Tibial artery (tissue), 4 donors: ENCODE measurements at places on chromosomes 2 and 18.
A peak's percentile ranks its signal among the peaks of the same experiment; 100 is the strongest.

GRCh38 chr2:205802941-205803340, 120.6 kb downstream of the NRP2 start:
- DNase-seq, result no peak

DNA sequence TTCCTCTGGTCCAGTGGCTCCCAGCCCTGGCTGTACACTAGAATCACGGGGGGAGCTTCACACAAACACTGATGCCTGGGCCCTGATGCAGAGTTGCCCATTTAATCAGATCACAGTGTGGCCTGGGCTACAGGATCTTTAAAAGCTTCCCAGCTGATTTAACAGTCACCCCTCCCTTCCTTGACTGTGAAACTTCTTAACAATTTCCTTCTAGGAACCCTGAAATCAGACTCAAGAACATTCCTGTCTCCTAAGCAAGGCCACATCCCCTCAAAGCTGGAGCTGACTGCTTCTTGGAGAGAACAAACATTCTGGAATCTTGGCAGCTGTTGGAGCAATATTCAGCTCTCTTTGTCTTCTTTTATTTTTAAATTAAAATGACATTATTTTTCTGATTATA, 88.7 kb downstream of the ADD2 start:
- DNase-seq, result no peak

- no peak for DNase-seq
Observed at GRCh38 chr18:10265560-10266333, 188.7 kb upstream of the APCDD1 start.

- no peak for DNase-seq
Observed at GRCh38 chr18:57741273-57741672, 61.8 kb downstream of the ATP8B1 start.

DNA sequence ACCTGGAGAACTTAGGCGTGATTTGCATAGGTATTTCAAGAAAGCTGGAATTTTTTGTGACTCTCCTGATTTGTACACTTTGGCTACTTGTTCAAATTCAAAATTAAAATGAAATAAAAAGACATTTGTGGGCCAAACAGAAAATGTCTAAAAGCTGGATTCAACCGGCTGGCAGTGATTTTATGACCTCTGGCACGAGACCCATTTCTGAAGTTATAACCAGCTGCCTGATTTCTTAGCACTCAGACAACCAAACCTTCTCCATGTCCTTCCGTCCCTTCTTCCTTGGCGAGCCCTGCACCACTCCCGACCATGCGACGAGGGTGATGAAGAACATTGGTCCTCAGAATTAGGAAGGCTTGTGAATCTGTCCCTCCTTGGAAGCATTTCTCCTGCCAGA, 19.7 kb downstream of the PKDCC start:
- no peak for DNase-seq

GRCh38 chr2:19332503-19332902, 25.9 kb downstream of the OSR1 start:
- DNase-seq, result no peak

DNA sequence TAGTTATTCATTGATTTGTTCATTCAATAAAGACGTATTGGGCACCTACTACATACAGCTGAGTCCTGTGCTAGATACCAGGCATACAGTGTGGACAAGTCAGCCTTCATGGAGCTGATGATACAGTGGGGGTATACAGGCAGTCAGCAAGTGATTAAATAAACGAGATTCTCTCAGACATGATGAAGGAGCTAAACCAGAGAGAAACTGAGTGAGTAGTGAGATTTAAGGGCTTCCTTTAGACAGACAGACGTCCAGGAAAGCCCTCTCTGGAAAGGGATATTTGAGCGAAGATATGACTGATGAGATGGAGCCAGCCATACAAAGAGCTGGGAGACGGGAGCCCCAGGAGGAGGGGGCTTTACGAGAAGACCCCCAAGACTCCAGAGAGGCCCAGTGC, 122.6 kb upstream of the MYCN start:
- no peak for DNase-seq

- no peak for DNase-seq
Observed at GRCh38 chr2:12177455-12178288, 431.2 kb downstream of the LPIN1 start.

GRCh38 chr2:72012886-72013574, 134.6 kb downstream of the CYP26B1 start:
- peak; percentile 51 for DNase-seq

DNA sequence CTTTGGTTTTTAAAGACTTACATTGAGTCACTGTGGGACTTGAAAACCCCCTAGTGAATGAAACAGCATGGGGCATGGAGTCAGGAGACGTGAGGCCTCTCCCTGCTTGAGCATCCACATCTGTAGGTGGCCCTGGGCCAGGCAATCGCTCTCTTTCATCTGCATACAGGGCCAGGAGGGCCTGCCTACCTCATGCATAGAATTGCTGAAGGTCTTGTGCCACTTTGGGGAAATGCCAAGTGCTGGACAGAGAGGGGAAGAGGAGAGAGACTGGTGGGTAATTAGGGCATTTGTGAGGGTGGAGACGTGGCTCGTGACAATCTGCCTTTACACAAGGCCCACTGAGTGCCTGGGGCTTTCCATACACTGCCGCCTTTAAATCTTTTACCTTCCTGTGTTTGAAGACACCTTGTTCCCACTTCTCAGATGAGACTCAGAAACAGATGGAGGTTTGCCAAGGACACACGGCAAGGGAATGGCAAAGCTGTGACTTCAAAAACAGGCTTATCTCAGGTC, 322.2 kb upstream of the HS6ST1 start:
- DNase-seq, result no peak

GRCh38 chr2:213238753-213239495, 45.3 kb upstream of the SPAG16 start:
- DNase-seq, result no peak

DNA sequence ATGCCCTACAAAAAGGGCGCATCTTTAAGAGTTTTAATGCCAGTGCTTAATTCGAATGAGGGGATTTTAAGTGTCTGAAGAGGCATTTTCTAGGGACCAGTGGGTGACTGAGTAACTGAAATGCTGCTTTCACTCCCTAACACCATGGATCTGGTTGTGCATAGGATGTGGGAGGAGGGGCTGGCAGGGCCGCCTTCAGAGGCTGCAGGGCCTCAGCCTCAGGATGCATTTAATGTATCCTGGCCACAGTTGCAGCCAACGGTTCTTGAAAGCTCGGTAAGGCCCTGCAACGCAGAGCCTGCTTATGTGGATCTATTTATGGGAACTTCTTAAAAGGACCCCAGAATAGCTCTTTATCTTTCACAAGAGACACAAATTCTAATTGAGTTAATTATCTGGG, 25.8 kb upstream of the IL18RAP start:
- DNase-seq, result no peak

GRCh38 chr2:204108330-204108751, 171.8 kb downstream of the ICOS start:
- no peak for DNase-seq

- no peak for DNase-seq
Observed at GRCh38 chr2:114651933-114652332, 209.5 kb downstream of the DPP10 start.

GRCh38 chr2:145190031-145190703, 670.2 kb upstream of the ZEB2 start:
- no peak for DNase-seq

DNA sequence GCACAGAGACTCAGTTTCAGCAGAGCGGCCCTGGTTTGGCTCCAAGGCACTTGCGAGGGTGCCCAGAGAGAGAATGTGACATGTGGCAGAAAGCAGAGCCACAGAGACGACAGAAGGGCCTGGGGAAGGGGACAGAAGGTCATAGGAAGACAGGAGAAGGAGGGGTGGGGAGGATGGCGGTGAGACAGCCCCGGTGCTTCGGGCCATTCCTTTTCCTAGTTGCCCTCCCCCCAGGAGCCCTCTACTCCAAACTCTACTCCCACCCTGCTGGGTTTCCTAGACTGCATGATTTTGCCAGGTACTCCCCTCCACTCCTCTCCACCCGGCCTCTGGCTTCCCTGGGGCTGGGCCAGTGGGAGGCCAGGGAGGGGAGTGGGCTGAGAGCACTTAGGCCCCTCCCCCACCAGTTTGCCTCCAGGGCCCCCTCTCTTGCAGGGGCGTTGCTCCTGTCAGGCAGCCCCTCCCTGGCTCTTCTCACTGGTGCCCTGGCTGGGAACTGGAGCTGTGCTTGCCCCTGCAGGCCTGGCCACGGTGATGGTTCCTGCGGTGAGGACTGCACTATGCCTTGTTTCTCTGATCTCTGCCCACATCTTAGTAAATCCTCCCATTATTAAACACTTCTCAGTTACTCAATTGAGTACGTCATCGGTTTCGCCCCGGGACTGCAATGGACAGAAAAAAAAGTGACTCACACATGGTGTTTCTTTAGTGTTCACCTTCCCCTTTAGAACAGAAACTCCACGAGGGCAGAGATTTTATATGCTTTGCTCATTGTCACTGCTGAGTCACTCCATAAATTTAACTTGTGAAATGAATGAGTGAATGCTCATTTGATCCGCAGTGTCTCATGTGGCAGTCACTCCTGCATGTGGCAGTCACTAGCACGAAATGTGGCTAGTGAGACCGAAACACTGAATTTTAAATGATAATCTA, 58.7 kb upstream of the SP3 start:
- DNase-seq, result peak; percentile 78

- DNase-seq, result no peak
Observed at GRCh38 chr2:136021976-136022375, 36.5 kb upstream of the DARS1 start.

DNA sequence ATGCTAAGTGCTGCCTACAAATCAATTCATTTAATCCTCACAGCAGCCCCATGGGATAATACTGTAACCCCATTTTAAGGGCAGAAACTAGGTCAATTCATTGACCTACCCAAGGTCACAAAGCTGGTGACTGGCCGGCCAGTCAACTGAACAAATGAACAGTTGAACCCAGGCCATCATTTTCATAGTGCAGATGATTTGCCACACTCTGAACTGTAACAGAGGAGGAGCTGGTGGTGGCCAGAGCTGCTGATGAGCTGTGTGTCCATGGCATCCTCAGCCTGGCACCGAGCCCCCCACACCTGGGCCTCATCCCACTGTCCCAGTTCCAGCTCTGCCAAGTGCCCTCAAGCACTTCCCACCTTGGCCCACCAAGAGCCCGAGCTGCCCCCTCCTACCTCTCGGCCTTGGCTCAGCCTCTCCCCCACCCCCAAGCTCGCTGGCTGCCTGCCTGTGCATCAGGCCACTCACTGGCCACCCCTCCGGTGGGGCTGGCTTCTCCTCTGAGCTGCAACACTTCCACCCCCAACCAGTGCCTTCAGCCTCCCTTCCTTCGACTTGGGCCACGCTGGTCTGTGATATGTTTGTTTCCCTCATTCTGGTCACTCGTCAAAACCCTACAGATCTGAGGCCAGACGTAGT, 58.4 kb downstream of the ATOH8 start:
- no peak for DNase-seq

DNA sequence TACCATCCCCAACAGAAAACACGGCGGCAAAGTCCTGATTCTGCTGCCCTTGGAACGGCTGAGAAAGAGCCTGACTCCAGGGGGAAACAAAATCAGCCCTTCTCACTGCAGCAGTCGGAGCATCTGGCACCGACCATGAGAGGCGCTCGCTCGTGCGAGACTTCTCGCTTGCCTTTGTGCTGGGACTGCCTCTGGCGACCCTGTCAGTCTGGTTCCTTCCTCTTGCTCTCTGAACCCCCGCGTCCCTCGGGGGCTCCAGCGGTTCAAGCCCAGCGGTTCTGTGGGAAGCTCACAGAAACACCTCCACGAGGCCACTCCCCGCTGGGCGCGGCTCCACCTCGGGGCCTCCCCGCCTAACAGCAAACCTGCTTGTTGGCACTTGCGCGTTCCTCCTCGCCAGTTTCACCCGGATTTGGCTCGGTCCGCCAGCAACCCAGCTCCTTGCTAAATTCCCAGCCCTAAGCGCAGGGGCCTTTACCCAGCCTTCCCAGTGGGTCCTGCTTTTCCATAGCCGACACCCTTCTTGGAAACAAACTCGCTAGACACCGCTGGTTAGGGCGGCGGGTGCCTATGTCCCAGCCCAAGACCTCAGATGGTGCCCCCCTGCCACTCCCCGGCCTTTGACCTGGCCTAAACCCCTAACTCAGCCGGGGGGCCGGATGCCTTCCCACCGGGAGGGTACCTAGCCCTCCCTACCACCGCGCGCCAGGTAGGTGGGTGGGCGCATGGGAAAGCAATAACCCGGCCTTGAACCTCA, 2.2 kb downstream of the RND3 start:
- DNase-seq, result peak; percentile 71

DNA sequence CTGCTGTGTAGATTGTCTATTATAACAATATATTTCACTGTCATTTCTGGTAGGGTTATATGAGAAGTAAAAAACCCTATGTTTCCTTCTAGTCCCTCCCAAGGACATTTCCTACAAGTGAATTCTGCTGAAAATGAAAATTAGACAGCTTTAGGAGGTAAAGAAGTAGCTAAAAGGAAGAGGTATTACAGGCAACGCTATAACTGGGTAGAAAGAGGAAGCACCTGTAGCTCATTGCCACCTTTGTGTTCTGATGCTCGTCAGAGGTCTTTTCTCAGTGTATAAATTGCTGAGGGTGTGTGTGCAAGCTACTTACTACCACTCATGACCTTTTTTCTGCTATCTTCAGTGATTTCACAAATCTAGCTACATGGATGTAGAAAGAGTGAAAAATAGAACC, 1.4 kb downstream of the DNAJC10 start:
- DNase-seq, result no peak

- no peak for DNase-seq
Observed at GRCh38 chr2:79835911-79836310, 323.1 kb downstream of the CTNNA2 start.

- no peak for DNase-seq
Observed at GRCh38 chr2:156327835-156328695, 4.5 kb downstream of the NR4A2 start.

GRCh38 chr2:160137464-160137863, 62.6 kb downstream of the ITGB6 start:
- no peak for DNase-seq

DNA sequence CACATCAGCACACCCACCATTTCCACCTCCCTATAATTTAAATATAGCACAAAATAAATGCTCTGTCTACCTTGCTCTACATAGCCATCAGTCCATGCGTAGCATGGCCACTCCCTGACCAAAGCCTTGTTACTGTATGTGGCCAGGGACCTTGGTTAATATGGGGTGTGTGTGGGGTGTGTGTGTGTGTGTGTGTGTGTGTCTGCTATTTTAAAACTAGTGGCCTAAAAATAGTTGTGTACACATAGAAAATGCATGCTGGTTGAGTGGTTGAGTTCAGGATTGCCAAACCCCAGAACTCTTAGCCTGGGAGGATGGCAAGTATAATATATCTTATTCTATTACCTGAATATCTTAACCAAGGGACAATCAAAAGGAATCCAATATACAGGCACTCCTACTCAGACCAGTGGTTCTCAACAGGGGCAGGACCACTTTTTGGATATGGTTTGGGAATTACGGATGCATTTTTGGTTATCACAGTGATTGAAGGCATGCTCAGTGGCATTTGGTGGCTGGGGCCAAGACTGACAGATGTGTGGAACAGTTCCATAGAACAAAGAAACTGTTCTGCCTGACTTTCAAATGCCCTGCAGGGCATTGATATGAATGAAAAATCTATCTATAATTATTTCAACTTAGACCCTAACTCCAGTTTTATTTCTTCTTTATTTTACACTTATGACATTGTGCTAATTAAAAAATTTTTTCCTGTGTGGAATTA, 72.3 kb upstream of the PSME4 start:
- DNase-seq, result no peak

- no peak for DNase-seq
Observed at GRCh38 chr18:12699747-12700146, 2.8 kb downstream of the CEP76 start.
